ENCODE measurements at places on chromosomes 7 and 10.

DNA sequence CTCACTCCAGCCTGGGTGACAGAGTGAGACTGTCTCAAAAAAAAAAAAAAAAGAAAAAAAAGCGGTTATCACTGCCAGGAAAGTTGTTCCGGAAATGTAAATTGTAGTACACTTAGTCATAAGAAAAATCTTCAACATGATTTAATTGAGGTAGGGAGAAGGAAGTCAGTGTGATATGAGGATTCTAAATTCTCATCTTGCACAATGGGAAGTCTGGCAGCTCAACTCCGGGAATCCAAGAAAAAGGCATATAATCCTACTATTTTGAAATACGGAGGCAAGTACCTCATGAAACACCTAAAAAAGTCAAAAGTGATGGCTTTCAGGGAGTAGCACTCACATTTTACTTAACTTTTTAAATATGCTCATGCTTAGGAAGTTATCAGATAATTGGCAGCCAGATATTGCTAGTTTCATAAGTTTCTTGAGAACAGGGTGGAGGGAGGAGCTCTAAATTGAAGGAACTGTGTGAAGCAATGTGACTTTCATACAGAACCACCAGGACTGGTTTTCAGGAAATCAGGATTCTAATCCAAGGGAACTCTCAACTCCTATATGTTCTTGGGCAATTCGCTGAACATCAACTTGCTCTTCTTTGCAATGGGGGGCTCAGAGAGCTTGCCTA lies 2.7 kb upstream of the C7orf25 start:
- peak; percentile 79 for DNase-seq

DNA sequence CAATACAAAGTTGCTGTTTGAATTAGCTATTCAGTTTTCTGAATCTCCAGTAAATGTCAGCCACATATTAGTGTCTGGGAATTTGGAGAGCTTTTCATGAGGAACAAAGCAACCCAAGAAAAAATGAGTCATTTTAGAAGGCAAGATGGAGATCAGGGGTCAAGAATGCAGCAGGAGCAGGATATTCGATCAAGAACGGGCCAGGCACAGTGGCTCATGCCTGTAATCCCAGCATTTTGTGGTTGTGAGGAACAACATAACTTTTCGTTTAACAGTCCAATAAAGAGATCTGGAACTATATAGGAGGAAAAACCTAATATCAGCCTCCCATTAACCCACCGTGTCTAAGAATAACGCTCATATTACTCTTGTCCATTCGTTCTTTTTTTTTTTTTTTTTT lies 600.5 kb downstream of the MAGI2 start:
- no peak for DNase-seq

DNA sequence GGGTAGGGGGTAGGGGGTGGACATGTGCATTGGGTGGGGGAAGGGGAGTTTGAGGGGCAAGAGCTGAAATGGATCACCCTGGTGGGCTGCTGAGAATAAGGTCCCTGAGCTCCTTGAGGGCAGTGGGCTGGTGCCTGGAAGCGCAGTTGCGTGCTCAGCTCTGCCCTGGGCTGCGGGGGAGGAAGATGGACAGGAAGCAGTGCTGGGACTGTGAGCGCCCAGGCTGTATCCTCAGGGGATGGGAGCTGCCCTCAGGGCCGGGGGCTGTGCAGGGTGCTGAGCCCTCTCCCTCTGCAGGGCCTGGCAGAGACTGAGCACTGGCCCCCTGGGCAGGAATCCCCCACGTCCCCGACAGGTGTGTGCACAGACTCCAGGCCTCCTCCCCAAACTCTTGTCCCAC lies 24.4 kb upstream of the ZNF467 start:
- no peak for DNase-seq

GRCh38 chr10:70812814-70813213 lies 2.9 kb upstream of the SGPL1 start:
- DNase-seq: no peak

GRCh38 chr7:34451923-34452322 lies 206.1 kb upstream of the NPSR1 start:
- peak; percentile 78 for DNase-seq
